Stimulated activated CD4-positive, alpha-beta T cell treated with anti-CD3 and anti-CD28 coated beads, Interleukin-15, amount 100 ng/mL, for 24 hours (primary cell): ENCODE measurements at places on chromosomes 7 and 10.

DNA sequence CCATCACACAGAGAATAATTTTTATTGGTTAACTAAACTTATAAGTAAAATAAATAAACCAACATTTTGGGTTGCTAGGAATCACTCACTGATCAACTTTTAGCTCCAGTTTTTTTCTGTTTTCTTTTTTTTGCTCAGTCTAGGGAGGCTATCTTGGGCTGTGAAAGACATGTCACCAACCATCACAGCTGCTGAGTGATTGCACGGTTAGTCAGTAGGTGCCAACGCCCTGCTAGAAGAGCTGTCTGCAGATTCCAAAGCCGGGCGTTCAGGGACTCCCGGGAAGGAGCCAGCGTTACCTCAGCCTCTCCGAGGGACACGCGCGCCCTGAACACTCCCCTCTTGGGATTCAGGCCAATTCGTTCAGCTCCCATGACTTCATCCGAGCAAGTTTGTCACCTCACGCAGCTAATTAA, 604 bp upstream of the STAM start:
- peak; percentile 42 for DNase-seq

- no peak for DNase-seq
These were observed 10.6 kb upstream of the EMX2 start for GRCh38 chr10:117532003-117532385.

DNA sequence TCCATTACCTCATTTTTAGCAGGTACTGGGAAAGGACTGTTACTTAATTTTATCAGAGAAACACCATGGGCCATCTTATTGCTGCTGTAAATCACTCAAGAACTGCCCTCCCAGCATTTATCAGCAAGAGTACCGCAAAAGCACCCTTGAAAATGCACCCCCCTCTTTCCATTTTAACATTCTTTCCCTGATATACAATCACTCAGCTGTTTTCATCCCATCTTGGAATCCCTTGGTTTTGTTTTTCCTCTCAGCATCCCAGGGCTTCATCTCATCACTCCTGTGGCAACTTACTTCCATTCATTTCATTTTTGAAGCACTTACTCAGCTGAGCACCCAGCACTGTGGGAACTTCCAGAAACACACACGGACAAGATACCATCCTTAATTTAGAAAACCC, 36.5 kb downstream of the RAPGEF5 start:
- DNase-seq: no peak

DNA sequence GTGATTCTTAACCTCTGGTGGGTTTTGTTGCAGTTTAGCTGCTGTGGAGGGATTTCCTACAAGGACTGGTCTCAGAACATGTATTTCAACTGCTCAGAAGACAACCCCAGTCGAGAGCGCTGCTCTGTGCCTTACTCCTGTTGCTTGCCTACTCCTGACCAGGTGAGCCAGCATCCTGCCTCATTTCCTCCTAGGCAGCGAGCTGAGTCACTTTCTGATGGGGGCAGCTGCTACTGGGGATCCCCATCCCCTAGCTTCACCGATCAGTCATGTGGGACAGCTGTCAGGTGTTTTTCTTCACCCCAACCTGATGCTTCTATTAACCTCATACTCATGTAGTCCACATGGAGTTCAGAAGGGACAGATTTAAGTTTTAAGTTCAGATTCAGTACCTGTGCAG, 21.7 kb upstream of the SMO start:
- DNase-seq: no peak

- DNase-seq: no peak
These were observed 237.5 kb downstream of the ABCA13 start for GRCh38 chr7:48408731-48409130.
